ENCODE measurements at places on chromosomes 12 and 14.
A peak's percentile ranks its signal among the peaks of the same experiment; 100 is the strongest.

- no peak for DNase-seq
These were observed 13.0 kb upstream of the NUP107 start for GRCh38 chr12:68673788-68674187.

GRCh38 chr12:127300753-127301152, 966.2 kb upstream of the TMEM132C start:
- no peak for DNase-seq

- DNase-seq: no peak
These were observed 6.7 kb upstream of the SOCS2 start for GRCh38 chr12:93565760-93566159.

- DNase-seq: no peak
These were observed 19.5 kb downstream of the TAMALIN start for GRCh38 chr12:52026263-52026662.

DNA sequence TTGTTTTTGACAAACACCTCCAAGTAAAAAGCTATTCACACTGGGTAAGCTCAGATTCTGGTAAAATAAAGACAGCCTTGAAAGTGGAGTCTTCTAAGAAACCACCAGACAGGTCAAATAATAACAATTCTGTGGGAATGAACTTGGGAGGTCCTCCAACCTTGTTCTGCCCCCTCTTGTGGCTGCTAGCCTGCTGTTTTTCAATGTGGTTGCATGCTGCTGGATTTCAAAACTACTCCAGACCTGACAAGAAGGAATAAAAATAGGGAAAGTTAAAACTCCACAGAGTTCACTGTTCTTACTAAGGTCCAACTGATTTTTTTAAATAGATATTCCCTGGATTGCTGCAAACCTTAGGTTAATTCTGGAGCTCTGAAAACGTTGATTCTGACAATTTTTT, 32.2 kb upstream of the RIN3 start:
- no peak for DNase-seq

- peak; percentile 78 for DNase-seq
These were observed 32.6 kb downstream of the DTX1 start for GRCh38 chr12:113088971-113089756.

DNA sequence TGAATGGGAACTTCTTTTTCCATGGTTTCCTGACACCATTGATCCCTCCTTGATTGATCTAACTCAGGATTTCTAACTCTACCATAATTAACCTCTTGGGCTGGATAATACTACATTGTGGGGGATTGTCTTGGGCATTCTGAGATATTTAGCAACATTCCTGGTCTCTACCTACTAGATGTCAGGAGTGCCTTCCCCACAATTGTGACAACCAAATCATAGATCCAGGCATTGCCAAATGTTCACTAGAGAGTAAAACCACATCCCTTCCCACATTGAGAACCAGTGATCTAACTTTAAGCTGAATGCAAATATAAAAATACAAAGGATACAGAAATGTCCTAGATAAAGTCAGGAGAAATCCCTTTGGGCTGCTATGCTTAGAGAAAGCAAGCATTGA, 36.9 kb upstream of the CCDC198 start:
- DNase-seq: no peak

- no peak for DNase-seq
These were observed 78.8 kb upstream of the BCL11B start for GRCh38 chr14:99350751-99351150.

GRCh38 chr12:67047634-67048033, 221.5 kb upstream of the CAND1 start:
- no peak for DNase-seq

DNA sequence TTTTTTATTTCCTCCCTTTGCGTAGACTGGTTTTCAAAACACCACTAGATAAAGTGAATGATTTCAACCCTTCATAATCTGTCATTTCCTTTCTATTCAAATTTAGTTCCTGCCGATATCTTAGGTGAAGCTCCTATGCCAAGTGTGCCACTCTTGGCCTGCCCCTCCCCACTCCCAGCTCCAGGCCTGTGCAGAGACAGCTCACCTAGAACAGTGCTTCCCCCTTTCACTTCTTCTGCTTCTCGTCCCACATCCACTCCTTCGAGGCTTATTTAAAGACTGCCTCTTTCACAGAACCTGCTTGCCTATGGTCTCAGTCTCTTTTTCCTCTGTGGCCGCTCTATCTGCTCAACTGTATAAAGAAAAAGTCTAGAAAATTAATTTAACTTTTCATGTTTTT, 473.8 kb downstream of the RAD51B start:
- no peak for DNase-seq
